ENCODE measurements at places on chromosomes 11 and 22. TPM values are rescaled to one million over a fixed set of nuclear protein-coding genes. Genes with fewer than 3 reads are reported as not detected.

- no peak for DNase-seq
Measured at GRCh38 chr11:2547806-2548205, 103.0 kb downstream of the KCNQ1 start.

- peak; percentile 3 for DNase-seq
Measured at GRCh38 chr11:58923300-58923788, 15.9 kb upstream of the GLYATL1 start.

DNA sequence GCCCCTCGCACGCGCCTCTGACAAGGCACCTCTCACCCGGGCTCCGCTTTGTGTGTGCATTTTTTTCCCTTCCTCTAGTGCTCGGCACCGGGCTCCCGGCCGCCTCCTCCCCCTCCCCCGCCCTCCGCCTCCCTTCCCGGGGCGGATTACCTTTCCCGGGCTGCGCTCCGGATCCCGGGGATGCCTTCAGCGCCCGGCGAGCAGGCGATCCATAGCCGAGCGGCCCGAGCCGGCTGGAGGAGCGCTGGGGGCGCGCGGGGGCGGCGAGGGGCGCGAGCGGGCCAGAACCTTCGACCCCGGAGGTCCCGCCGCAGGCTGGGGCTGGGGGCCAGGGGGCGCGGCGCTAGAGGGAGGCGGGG, 282 bp downstream of the MPPED2 start:
- no peak for DNase-seq

DNA sequence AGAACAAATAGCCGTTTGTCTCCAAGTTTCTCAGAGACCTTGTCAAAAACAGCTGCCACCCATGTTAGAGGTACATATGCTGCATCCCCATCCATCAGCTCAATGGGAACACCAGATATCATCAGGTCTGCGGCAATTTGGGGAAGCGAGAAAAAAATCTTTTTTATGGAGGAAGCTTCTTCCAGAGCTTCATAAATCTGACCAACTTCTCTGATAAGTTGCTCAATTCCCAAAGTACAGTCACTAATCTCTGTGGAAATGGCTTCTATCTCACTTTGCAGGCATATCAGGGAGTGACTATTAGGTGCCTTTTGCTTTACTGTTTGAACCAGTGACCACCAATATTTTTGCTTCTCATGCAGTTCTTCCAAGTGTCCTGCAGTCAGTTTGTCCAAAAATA, 34.3 kb upstream of the MRPL17 start:
- no peak for DNase-seq

- peak; percentile 33 for DNase-seq
Measured at GRCh38 chr11:43852057-43852636, 28.5 kb upstream of the ALKBH3 start.

DNA sequence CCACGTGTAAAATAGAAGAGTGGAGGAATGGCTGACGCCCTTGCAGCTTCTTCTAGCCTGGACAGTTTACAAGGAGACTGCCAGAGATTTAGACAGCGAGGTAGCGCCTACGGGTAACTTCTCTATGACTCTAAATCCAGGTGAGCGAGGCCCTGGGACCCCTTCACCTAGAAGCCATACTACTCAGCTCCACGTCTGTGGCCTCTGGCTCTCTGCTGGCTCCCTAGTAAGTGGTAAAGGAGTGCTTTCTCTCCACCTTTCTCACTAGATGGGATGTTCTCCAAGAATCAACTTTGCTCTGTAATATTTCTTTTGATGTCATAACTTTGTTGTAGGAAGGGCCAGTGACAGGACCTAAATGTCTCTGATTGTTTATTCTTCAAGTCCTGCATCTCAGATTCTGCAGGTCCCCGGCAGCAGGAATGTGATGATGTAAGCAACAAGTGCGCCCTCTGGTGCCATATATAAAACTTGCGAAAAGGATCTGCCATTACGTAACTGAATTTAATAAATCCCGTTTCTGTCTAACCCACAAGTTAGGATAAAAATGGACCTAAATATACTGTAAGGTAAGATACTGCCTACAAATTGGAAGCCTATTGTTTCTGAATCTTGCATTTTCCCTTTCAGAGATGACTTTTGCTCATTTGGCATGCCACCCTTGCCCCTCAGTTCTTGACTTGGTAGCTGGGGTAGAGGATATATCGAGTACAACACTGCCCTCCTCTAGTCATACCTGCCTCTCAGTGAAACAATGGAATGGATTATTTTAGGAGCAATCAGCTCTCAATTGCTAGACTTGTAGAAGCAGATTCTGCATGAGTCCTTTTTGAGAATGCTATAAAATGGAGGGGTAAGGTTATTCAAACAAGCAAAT, 11.0 kb upstream of the PTPN5 start:
- peak; percentile 19 for DNase-seq

DNA sequence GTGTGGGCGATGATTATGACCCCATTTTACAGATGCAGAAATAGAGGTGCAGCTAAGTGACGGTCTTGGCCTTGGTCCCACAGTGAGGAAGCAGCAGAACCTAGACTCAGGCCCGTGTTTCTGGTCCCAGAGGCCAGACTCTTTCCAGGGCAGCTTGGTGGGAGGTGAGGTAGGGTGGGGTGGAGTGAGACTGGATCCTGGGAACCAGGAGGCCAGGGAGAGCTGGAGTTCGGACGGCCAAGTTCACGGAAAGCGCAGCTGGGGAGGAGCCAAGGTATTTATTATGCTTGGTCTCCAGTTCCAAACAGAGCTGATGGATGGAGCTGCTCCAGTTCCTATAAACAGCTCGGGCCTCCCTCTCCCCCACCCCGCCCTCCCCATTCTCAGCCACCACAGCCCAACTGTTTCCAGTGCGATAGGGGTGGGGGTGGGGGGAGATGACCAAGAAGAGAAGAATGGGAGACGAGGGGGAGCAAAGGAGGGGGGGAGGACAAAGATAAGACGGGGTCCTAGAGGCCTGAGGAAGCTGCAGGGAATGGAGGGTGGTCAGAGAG, 16.2 kb downstream of the LRRC32 start:
- no peak for DNase-seq

DNA sequence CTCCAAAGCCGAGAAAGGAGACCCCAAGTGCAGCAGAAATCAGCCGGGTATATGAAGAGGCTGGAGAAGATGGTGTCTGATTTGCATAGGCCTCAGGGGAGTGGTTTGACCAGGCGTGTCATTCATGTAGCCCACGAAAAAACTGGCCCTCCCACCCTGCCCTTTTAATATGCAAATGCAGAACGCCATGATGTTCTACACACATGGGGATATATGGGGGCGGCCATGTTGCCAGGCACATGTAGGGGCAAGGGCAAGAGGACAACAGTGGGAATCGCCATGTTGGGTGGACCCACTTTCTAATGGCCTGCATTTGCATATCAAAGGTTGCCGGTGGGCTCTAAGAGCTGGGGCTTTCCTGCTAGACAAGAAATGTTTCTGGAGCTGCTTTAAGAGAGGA, 86.4 kb downstream of the ISX start:
- DNase-seq, result no peak

- DNase-seq, result no peak
Measured at GRCh38 chr22:22037740-22038139, 55.2 kb upstream of the TOP3B start.

DNA sequence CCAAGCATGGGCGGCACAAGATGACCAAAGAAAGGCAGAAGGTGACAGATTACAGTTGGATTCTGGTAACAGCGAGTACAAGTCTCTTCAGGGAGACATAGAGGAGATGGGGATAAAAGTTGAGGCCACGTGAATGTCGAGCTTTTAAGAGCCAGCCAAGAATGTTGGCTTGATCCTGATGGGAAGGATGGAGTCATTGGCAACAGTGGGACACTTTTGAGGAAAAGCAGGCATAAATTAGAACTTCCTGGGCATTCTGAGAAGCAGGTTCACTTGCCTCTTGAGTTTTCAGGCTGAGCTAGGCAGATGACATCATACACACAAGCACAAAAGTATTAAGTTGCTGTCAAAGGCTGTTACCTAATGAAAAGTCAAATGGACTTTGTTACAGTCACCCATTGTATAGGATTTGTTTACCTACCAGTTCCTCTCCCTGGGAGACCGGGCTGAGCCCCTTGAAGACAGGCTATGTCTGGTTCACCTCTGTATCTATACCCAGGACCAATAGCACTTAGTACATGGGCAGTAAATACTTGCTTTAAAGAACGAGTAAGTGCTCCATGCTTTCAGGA, 41.1 kb downstream of the TNRC6B start:
- DNase-seq, result no peak

DNA sequence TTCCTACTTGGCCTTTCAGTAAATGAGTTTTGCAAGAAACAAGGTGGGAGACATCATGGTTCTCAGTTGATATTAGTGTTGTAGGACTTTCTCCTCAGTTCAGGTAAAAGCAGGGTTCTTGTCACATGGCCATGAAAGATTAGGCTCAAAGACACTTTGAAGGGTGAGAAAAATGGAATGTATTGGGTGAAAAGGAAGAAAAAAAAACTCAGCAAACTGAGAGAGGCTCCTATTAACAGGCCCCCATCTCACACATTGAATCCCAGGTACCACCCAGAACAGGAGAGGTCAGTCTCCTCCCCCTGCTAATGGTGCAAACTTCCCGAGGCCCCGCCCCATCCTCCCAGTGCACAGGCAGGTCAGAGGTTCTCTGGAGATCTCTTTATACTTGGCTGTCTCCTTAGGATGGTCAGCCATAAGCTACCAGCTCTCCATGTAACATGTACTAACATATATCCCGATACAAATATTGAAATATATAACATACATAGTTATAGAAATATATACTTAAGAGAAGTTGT, 62.2 kb downstream of the MICAL2 start:
- DNase-seq, result no peak

GRCh38 chr11:124876818-124877630, 11.8 kb downstream of the ROBO3 start:
- no peak for DNase-seq

DNA sequence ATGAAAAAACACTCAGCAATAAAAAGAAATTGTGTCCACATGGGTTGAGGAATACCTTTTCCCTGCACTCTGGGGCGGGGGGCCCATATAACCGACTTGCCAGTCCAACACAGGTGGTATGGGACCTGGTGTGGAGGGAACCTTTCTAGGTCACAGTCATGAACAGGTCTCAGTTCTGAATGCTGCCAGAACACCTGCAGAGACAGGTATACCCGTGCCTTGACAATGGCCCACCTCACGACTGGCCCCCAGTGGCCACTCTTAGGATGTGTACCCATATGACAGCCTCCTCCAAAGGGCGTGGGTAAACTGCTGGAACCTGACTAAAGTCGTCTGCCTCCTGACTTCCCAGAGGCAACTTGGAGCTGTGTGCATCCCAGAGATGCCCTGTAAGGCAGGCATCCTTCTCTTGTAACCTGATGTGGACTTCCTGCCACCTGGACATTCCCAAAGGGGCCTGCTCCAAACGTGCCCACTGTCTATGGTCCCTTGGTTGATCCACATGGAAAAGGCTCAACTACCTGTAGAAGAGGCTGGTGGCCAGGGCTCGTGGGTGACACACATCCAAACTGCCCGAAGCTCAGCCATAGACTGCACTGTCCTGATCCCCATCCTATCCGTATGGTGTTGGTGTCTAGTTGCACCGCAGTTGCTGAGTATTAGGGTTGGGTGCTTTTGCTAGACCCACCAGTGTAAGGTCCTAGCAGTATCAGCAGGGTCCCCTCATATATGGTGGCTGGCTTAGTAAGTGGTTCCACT, 859.3 kb downstream of the BRD1 start:
- DNase-seq, result no peak

DNA sequence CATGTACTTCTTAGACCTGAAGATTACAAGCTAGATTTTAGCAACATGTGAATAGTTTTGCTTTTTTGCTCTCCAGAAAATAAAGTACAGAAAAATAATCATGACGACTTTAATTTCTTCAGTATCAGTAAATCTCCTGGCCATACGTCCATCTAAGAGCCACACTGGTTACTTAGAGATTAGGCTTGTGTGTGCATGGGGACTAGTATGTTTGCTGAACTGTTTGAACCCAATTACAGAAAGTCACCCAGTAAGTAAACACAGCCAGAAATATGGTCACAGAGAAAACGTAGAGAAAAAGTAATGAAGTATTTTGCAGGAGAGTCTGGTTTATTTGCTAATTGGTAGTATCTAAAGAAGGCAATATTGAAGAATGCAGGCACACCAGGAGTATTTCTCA, 1053.6 kb upstream of the CCDC90B start:
- no peak for DNase-seq

- DNase-seq, result no peak
Measured at GRCh38 chr11:117281159-117281558, 10.0 kb upstream of the BACE1-AS start.

- no peak for DNase-seq
Measured at GRCh38 chr22:37179126-37179470, 8.9 kb downstream of the C1QTNF6 start.

DNA sequence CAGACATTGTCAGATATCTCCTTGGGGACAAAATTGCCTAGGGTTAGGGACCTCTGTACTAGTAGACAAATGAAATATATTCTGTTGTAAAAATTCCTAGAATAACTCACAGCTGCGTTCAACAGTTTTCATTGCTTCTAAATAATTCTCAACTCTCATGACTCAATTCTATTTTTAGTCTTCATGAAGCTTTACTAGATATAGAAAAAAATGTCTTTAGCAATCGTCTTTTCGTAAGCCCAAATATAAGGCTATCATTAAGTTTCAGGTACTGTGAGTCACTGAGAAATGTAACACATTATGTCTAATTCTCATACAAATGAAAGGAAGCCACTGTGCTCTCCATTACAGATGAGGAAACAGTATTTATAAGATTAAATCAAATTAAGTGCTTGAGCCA, 6.4 kb downstream of the MMP12 start:
- DNase-seq, result no peak

DNA sequence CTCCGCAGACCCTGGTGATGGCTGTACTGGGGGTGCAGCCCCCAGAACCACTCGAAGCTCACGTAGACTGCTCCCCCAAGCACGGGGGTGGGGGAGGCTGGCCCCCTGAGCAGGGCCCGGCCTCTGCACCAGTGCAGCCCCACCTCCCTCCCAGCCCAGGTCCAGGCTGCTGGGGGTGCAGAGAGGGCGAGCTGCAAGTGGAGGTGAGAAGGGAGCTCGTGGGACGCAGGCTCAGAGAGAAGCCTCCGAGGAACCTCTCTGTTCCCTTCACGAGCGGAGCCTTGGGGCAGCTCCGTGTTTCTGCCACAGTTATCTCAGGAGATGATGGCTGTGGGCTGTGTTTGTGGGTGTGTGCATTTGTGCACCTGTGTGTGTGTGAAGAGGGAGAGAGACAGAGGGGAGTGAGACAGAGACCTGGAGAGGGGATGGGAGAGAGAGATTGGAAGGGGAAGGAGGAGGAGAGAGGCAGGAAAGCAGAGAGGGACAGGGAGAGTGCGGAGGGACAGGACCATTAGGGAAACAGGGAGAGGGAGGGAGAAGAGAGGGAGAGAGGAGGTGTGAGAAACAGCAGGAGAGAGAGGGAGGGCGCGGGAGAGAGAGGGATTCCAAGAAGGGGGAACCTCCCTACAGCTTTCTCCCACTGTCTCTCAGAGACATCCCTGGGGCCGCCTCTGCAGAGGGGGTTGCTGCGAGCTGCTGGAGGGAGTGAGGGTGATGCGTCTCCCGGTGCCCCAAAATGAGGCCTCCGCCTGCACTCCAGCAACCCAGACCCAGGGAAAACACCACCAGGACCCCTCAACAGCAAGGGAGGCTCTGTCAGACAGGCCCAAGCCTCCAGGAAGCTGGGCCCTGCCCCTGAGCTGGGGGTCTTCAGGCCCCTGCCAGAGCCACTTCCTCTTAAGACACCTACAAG, 1488.6 kb downstream of the BRD1 start:
- no peak for DNase-seq

The APOA5 gene
- not detected for total RNA-seq

The ZC3H12C gene
- 5.7 TPM for total RNA-seq

The ASPHD2 gene
- 23.5 TPM for total RNA-seq

The PRPF19 gene
- 221 TPM for total RNA-seq

The KBTBD3 gene
- 4.1 TPM for total RNA-seq

The IL18BP gene
- 18.5 TPM for total RNA-seq

The PLEKHB1 gene
- 1.3 TPM for total RNA-seq

The MS4A1 gene
- not detected for total RNA-seq

The CNTF gene
- 4.1 TPM for total RNA-seq

The TRIM77 gene
- not detected for total RNA-seq

The ANGPTL5 gene
- total RNA-seq, result not detected

The CRYAB gene
- total RNA-seq, result not detected

All from activated T-helper 1 cell treated with anti-CD3 and anti-CD28 coated beads, Interleukin-12 subunit alpha, Interleukin-12 subunit beta, Interleukin-2, Interleukin-4 antibody, amounts not matched to agents 30 ng/mL and 10 ng/mL and 1 ng/mL, durations not matched to agents 14 hours and 24 hours and 36 hours (primary cell).